Activated CD8-positive, alpha-beta memory T cell treated with anti-CD3 and anti-CD28 coated beads, Interleukin-2, amount 50 U/mL, for 4 hours (primary cell): ENCODE measurements at places on chromosomes 7 and 10.

DNA sequence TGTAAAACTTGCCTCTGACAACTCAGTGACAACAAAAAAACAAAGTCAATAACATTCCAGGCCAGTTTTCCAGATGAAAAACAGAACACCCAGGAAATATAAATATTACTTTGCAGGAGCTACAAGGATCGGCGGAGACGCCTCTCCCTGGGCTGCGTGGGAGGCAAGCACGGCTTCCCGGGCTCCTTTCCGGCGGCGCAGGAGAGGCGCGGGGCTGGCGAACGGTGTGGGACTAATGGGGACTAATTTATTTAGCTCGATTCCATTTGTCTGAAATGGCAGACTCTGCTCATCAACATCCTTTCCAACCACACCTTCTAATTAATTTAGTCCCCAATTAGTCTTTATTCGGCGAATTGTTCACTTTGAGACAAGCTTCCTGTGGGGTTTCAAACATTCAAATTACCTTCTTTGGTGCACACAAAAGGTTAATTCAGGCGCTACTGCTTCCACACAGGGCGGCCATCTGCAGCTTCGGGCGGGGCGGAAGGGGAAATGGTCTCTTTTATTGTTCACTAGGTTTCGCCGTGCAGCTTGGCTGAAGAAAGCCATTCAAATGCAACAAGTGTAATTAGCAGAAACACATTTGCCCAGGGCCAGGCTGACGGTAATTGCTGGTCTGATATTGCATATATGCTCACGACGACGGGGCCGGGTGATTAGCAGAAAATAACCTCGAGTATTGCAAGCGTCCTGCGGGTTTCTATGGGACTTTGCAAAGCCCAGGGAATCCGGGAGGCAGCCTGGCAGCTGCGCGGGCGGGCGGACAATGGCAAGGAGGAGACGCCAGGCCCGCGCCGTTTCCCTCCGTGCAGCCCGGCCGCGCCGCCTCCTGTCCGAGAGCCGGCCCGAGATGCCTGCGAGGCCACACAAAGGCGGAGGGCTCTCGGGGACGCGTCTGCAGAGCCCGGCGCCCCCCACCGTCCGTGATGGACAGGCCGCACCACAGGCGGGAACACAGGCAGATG, 270.1 kb downstream of the PTPRN2 start:
- DNase-seq, result no peak

GRCh38 chr10:60975716-60976115, 31.7 kb upstream of the RHOBTB1 start:
- no peak for DNase-seq

- no peak for DNase-seq
Observed at GRCh38 chr7:157490465-157490912, 153.7 kb downstream of the DNAJB6 start.

- no peak for DNase-seq
Observed at GRCh38 chr10:119303886-119304285, 96.5 kb downstream of the GRK5 start.

GRCh38 chr7:26159243-26159642, 7.2 kb downstream of the NFE2L3 start:
- no peak for DNase-seq

- peak; percentile 80 for DNase-seq
Observed at GRCh38 chr10:6052247-6053221, 9.6 kb downstream of the IL2RA start.

DNA sequence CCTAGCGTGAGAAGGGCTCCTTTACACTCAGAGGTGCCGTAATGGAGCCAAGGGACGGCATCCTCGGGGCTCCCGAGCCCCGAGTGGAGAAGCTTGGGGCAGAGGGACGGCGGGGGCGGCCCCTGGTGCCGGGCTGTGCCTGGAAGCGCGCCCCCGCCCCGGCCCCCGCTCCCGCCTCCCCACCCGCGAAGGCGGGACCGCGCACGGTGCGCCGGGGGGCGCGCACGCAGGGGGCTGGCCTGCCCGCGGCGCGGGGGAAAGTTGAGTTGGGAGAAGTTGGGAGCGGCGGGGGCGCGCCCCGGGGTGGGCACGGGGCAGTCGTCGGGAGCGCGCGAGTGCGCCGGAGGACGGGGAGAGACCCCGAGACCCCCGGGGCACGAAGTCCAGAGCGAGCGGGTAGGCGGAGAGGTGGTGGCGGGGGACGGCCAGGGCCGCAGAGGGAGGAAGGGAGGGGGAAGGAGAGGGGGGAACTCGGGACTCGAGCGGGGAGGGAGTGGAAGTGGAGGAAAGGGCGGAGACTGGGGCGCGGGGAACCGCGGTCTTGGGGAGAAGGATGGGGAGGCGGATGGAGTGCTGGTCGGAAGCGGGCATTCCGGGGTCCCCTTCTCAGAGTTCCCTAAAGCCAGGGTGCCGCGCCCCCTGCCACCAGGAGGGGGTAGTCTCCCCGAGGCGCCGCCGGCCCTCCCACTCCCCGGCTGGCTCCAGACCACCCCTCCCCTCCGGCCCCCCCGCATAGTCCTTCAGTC, at the start of gene SLC4A2:
Gene SLC4A2 (plus strand): TSS at position 223 of the 746 bp plus-strand sequence. CDS start 2,399 bp downstream, outside the sequence.
- DNase-seq, result peak; percentile 79

- no peak for DNase-seq
Observed at GRCh38 chr10:78510566-78511323, 477.1 kb downstream of the RPS24 start.

GRCh38 chr10:78304091-78305045, 270.7 kb downstream of the RPS24 start:
- no peak for DNase-seq

DNA sequence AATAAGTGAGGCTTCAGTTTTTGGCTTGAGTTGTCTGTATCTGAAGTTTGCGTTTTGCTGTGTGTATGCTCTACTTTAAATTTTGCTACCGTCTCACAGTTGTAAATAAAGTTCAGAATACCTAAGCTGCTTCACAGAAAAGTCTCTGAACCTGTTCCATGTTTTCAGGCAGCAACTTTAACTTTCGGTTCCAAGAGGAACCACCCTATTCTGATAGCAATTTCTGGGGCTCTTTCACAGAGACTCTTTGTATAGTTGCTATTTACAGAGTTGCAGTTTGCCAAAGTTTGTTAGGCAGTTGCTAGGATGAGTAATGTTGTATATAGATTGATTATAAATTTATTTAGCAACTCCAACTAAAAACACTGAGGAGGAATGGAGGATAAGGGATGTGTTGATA, 5.7 kb downstream of the FAM221A start:
- DNase-seq, result no peak

- no peak for DNase-seq
Observed at GRCh38 chr10:13514296-13514695, 14.5 kb downstream of the BEND7 start.

DNA sequence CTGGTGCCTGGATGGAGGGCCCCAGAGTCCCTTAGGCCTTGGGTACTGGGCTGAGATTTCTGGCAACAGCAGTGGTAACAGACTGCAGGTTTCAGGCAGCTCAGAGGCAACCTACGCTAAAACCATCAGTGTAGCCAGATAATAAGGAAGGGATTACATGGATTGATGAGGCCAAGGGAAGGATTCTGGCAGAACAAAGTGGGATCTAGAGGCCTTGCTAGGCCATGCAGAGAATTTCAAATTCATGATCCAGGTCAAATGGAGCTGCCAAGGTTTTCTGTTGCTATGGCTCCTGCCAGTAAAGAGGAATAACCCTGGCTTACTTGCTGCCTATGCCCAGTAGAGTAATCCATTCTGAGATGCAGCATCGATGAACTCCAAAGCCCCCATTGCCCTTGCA, 445.7 kb downstream of the ADRA2A start:
- no peak for DNase-seq

DNA sequence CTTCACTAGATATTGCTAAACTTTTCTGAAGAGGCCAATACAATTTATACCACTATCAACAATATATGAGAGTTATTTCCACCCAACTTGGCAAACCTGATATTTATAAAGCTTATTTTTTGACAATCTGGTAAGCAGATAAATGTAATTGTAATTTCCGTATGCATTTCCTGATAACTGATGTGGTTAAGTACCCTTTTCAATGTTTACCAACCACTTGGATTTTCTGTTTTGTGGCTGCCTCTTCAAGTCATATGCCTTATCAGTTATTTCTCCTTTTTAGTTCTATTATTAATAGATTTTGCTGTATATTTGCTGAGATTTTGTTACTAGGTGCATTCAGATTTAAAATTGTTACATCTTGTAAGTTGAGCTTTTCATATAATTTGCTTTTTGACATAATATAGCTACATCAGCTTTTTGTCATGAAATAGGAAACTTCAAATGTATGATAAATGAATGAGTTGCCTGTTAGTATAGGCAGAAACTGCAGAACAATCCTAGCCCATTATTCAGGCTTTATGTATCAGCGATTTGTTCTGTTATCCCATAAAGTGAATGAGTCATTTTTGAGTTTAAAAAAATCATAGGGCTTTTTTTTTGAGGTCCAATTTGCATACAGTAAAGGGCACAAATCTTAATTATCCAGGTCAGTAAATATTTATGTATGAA, 11.5 kb downstream of the SGPL1 start:
- DNase-seq, result no peak

GRCh38 chr7:148774471-148774870, 75.8 kb downstream of the CUL1 start:
- DNase-seq, result no peak

GRCh38 chr10:63628526-63629362, 107.5 kb downstream of the REEP3 start:
- no peak for DNase-seq

- DNase-seq, result peak; percentile 53
Observed at GRCh38 chr10:68332259-68333057, at the start of gene PBLD. PBLD (minus strand) TSS chr10:68332928; CDS start chr10:68306844, 26,084 bp downstream.

DNA sequence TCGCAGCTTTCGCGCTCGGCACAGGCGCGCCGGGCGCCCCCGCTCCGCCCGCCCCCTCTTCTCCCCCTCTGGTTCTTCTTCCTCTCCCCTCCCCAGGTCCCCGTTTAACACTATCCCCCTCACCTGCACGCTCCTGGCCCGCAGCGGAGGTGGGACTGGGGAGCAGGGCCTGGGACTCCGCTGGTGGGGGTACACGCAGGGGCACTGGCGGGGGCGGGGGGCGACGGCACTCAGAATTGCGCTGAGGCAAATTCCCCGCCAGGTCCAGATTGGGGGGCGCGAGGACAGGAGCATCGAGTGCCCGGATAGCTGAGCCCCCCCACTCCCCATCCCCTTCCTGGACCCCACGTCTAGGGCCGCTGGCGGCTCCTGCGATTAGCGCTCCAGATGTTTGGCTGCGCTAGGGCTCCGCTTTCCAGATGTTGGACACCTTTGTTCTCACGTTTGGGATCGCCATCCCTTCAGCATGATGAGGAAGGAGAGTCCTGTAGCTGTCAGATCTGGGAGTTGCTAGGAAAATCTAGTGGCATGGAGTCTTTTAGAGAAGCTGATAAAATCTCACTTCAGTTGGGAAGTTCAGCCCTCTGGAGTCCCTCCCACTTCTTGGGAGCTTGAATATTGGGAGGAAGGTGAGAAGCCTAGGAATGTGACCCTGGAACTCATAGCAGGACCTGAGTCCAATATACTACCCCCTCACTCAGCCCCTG, 31.4 kb upstream of the PAX2 start:
- no peak for DNase-seq

DNA sequence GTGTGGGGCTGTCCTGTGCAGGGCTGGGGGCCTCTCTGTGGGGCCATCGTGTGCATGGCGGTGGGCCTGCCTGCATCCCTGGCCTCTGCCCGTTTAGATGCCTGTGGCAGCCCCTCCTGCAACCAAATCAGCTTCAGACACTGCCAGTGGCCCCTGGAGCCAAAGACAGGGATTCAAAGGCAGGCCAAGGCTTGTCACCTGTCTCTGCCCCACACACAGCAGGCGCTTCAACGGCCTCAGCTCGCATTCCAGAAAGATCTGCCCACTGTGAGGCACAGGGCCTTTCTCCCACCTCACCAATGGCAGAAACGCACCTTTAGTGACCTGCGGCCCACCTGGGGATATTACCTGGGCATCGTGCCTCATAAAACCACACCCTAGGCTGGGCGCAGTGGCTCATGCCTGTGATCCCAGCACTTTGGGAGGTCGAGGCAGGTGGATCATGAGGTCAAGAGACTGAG, 46.0 kb downstream of the INSIG1 start:
- no peak for DNase-seq

- DNase-seq, result no peak
Observed at GRCh38 chr10:7027237-7027912, 383.5 kb downstream of the SFMBT2 start.

DNA sequence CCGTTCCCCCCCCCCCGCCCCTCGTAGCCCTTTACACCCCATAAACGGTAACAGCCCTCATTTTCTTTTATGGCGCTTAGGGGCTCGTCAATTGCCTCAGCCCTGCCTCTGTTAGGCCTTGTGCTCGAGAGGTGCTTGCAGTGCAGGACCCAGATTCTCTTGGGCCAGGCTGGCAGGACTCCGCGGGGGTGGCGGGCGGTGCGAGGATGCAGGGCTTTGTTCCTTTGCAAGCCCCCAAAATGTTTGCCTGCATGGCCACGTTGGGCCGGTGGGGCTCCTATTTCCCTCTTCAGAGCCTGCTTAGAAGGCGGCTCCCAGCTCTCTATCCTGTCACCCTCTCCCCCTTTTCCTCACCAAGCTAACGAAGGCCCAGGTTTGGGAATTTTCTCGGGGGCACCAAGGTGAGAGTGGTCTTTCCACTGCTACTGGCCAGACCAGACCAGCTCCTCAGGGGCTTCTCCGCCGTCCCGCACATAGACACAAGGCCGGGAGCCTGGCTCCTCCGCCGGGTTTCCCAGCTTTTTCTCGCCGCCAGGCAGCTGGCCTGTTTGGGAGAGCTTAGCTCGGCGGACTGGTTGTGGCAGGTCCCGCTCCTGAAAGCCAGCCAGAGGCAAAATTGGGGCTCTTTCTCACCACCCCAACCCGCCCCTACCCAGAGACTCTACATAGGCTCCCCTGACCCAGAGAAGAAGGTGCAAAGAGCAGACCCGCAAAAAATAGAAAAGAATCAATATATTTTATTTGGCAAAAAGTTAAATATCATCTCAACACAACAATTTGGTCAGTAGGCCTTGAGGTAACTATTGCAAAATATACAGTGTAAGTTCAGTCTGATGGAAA, 3.4 kb downstream of the HOXA9 start:
- DNase-seq, result peak; percentile 15

GRCh38 chr7:35792873-35793489, 7.9 kb upstream of the SEPTIN7 start:
- DNase-seq, result no peak

DNA sequence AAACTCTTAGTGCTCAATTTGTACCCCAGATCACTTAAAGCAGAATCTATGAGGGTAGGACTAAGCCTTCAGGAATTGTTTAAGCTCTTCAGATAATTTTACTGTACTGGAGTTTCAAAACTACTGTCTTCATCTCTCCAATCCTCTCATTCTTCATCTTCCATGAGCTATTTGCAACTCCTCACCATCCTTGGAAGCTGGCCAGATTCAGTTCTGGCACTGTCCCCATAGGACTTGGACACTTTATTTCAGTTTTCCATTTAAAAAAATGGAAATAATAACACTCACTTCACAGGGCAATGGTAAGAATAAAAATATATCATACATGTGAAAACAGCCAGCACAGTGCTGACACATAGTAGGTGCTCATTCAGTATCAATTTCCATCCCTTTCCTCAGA, 74.6 kb downstream of the PPP1R17 start:
- no peak for DNase-seq

DNA sequence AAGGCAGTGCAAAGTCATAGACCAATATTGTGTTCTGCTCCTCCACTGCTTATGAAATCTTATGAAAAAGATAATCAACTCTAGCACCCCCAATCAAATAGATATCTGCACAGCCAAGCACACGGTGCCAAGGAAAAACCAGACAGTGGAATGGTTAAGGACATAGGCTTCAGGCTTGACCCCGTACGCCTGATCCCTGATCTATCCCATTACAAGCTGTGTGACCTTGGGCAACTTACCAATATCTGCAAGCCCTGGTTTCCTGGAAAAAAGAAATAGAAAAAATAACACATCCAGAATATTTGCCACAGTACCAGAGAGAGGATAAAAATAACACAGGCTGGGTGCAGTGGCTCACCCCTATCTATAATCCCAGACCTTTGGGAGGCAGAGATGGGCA, 56.9 kb downstream of the GRB10 start:
- DNase-seq, result no peak
